COLO829 (cell line): ENCODE measurements at places on chromosomes 7 and 10.

GRCh38 chr7:96167424-96167823, 154.5 kb downstream of the SLC25A13 start:
- no peak for DNase-seq

DNA sequence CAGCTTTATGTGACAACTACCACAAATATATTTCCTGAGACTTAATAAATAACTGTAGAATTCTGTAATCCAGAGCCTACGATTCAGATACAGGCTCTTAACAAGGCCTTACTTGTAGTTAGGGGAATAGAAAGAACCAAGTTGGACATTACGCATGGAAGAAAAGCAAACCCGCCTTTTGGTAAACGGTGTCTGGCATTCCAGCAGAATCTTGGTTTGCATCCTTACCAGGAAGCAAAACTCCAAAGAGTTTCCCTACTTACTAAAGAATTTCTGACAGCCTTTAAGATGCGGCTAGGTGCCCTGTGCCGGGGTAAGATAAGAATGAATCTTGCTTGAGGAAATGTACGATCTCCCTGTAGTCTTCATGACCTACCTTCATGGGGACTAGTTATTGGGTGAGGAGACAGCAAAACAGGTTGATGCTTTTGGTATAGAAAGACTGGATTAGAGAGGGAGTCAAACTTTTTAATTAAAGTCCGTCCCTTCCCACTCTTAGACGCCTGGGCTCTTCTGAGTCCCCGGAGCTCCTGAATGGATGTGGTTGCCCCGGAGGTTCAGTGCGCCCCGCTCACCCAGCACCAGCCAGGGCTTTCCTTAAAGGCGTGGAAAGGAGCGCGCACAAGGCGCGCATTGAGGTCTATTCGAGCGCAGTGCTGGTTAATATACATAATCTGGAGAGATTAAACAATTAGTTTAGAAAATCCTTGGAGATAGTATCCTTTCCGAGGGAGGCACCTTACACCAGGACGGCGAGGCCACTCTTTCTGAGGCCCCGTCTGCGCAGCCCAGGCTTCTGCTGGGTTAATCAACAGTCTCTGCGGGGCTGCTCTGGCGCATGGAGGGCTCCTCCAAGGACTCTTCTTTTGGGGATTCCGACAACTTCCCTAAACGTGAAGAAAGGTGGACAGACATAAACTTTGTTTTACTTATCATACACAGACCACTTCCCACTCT, 11.5 kb downstream of the PTF1A start:
- no peak for DNase-seq

DNA sequence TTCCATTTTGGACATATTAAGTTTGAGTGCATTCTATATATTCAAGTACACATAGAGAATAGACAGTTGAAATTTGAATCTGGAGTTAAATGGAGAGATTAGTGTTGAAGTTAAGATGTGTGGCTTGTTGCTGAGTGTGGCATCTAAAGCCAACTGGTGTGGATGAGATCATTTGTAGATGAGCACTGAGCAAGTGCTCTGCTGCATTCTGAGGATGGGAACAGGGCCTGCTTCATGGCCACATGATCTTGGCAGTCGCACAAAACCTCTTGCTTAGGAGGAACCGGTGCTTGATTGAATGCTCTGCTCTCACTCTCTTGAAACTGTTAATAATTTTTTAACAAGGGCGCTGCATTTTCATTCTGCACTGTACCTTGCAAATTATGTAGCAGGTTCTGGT, 62.0 kb downstream of the EPDR1 start:
- DNase-seq, result no peak

DNA sequence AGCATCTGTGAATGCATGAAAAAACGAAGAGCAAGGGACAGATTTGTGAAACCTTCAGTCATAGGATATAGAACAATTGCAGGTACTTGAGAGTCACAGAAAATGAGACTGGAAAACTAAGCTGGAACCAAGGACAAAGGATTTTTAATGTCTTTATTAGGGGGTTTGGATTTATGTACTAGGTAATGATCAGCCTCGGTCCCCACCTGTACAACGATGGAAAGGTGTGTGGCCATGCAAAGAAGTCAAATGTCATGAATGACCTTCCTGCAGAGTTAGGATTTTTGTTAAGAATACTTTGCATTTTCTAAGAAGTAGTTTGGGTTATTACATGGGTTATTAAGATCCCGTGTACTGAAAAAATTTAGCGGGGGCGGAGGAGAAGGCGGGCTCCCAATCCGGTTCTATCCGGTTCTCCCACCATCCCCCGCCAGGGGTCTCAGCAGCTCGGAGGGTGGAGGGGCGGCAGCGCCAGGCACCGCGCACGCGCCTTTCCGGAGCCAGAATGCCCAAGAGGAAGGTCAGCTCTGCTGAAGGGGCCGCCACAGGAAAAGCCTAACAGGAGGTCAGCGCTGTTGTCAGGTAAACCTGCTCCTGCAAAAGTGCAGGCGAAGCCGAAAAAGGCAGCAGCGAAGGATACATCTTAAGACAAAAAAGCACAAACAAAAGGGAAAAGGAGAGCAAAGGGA, 327.5 kb upstream of the PLXDC2 start:
- no peak for DNase-seq

DNA sequence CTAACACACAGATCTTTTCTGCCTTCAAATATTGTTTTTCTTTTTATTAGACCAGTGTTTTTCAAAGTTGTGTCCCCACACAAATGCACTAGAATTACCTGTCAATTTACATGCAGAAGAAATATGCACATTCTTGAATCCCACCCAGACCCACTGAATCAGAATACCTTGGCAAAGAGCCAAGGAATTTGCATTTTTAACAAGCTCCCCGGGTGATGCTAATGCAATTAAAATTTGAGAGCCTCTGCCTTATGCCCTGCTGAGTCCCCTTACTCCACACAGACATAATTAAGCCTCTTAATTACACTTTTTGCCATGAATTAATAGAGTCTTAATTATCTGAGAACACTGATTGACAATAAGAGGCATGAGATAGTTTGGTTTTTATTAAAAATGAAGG, 201.2 kb upstream of the GRB10 start:
- DNase-seq, result no peak

GRCh38 chr10:48518986-48519385, 85.9 kb downstream of the ARHGAP22 start:
- DNase-seq, result no peak

DNA sequence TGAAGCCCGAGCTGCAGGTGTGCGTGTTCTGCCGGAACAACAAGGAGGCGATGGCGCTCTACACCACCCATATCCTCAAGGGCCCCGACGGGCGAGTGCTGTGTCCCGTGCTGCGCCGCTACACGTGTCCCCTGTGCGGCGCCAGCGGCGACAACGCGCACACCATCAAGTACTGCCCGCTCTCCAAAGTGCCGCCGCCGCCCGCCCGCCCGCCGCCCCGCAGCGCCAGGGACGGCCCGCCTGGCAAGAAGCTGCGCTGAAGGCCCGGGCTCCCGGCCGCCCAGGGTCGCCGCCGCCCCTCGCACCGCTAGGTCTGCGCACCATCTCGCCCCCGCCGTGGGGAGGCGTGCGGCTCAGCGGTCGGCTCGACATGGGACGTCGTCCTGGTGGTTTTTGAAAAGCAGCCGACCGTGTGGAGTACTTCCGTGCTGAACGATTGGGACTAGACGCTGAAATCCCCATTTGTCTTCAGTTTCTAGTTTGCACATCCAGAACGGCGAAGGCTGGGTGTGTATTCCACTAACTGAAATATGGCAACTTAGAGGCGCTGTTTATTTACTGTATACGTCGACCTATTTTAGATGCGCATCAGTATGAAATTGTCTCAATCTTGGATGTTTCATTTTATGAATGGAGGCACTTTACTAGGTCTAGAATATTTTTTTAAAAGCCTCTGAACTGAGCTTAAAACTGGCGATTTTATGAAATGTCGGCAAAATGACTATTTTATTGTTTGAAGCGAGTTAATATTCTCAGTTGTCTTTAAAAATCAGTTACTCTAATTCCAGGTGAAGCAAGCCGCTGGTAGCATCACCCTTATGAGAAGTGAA, 1.1 kb downstream of the NANOS1 start:
- DNase-seq, result no peak

DNA sequence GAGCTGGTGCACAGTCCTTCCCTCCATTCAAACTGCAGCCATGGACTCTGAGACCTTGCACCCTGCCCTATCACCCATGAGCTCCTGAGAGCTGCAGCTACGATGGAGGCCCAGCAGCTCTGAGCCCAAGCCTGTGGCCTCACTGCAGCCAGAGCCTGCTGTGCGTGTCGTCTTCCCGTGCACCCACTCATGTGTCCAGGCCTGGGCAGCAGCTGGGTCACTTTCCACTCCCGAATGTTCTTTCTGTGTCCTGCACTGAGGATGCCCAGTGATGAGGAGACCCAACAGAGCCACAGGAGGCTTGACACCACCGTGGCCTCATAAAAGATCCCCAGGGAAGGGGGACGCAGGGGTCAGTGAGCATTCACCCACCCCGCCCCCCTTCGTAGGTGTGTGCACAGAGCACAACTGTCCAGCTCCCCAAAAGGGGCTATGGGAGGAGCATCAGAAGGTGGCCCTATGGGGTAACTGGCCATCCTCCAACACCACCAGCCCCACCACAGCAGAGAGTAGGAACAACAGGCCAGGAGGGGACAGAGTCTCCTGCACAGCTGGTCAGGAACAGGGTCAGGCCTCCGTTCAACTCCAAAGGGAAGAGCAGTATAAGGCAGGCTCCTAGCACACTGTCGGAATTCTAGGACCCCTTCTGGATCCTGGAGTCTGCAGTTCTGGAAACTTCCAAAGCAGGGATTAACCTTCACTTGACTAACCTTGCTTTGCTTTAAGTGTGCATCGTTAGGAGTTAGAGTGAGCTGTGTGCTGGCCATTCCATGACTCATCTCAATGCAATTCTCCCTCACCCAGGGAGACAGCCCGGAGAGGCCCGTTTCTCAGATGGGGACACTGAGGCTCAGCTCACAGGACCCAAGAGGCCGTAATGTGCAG, 52.6 kb downstream of the RASGEF1A start:
- DNase-seq, result peak; percentile 13

GRCh38 chr10:125147971-125148439, 12.4 kb downstream of the CTBP2 start:
- DNase-seq, result no peak

GRCh38 chr10:102616066-102616770, 28.1 kb upstream of the TRIM8 start:
- no peak for DNase-seq

DNA sequence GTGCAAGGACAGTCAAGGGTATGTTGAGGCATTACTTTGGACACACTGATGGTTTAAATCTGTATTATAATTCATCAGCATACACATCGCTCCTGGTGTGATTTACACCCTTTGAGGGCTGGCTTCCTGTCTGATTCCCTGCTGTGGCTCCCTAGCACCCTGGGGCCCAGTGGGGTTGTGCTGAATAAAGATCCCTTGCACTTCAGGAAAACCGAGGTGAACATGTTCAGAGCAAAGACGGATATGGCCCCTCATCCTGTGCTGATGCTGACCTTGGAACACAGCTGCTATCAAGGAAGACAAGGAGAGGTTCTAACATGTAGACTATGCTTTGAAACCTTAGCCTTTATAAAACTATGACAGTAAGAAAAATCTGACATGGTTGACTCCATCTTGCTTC, 84.6 kb upstream of the UNC5B start:
- DNase-seq, result no peak

- peak; percentile 88 for DNase-seq
Observed at GRCh38 chr7:96236198-96237039, 85.5 kb downstream of the SLC25A13 start.

DNA sequence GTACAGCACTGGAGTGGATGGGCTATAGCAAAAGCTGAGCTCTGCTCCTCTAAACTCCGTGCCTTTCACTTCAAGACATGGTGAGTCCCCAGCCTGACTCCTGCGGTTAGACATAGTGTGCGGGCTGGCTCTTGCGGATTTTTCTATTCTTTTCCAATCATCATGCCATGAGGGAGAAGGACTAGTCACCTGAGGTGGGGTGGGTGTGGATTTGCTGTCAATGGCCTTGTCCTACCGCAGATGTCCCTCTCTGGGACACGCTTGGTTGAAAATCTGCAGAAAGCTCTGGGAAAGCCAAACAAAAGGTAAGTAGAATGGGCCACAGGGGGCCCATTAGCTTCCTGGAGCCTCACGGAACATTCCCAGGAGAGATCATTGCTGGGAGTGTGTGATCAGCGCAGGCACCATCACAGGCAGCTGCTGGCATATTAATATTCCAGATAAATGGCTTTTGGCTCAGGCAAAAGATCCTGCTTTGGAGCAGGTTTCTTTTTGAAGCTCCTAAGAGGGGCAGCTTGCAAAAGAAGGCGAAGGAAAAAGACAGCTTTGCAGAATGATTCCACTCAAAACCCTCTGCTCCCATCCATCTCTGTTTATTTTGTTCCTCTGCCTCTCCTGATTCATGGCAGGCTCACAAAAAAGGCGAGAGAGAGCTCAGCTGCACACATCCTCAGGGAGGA, 509.0 kb upstream of the ZMIZ1 start:
- no peak for DNase-seq

- no peak for DNase-seq
Observed at GRCh38 chr10:18594574-18595156, 56.7 kb downstream of the NSUN6 start.

DNA sequence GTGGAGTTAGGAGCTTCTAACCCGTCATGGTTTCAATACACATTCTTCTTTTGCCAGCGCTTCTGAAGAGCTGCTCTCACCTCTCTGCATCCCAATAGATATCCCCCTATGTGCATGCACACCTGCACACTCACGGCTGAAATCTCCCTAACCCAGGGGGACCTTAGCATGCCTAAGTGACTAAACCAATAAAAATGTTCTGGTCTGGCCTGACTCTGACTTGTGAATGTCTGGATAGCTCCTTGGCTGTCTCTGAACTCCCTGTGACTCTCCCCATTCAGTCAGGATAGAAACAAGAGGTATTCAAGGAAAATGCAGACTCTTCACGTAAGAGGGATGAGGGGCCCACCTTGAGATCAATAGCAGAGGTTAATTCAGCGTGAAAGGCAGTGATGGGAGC, 22.4 kb downstream of the PRSS2 start:
- no peak for DNase-seq

DNA sequence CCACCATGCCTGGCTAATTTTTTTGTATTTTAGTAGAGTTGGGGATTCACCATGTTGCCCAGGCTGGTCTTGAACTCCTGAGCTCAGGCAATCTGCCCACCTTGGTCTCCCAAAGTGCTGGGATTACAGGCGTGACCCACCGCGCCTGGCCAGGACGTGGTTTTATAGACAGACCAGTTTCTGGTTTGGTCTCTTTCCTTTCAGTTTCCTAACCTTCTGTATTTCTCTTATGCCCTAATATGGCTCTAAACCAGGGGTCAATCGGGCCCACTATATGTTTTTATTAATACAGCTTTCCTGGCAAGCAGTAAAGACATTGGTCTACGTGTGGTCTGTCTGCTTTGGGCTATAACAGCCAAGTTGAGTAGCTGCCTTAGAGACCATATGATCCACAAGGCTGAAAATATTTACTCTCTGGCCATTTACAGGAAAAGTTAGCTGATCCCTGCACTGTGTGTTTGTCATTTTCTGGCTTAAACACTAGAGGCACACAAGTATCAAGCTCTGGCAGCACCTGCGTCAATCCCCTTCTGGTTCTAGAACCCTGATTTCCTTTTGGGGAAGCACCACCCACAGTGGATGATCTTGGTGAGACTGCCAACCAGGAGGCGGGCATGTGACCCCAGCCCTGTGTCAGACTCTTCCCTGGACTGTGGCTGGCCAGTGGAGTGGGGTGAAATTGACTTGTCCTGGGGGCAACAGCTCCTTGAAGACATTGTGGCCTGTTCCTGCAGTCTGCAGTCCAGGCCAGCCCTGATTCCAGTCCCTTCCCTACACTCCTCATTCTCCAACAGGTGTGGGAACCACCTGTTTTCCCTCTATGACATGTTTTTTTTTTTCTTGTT, 497.2 kb downstream of the PLXNA4 start:
- DNase-seq, result no peak

GRCh38 chr7:152050547-152050971, 25.1 kb downstream of the GALNT11 start:
- DNase-seq, result no peak
